ENCODE measurements at places on chromosomes 4 and X.

DNA sequence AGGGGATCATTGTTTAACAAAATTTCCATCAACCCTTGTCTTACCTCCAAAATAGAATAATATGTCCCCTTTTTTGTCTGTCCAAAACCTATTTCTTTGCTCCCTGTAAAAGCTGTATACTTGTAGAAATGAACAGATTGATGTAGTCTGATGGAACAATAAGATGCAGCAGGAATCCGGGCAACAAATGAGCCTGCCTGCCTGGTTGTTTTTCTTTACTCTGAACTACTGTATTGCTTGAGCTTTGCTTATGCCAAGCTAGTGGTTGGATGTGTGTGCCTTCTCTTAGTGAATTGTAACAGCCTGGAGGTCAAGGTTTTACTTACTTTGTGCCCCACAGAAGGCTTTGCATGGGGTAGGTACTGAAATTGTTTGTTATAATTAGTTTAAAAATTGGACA lies 116.2 kb upstream of the TLL1 start:
- no peak for DNase-seq

DNA sequence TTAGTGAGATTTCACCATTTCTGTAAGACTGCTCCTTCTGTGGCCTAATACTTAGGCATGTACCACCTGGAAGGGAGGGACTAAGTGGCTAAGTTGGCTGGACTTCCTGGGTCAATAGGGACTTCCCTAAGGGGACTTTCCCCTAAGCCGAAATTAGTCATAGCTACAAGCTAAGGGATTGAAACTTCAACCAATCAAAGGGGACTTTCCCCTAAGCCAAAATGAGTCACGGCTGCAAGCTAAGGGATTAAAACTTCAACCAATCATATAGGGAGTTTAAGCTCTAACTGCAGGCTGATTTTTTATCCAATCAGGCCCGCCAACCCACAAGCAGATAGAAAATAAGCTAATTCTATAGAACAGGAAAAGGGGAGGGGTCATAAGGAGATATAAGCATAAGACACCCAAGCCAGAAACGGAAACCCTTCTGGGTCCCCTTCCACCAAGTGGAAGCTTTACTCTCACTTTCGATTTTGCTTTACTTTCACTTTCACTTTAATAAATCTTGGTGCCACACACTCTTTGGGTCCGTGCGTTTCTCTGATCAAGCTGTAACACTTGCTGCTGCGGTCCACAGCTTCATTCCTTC lies 382.8 kb downstream of the KLHL4 start:
- DNase-seq: no peak

- no peak for DNase-seq
Measured at GRCh38 chr4:108762559-108763225, at the start of gene ETNPPL. Gene ETNPPL (minus strand): TSS chr4:108763053. CDS start chr4:108762898, 155 bp downstream.

- DNase-seq: no peak
Measured at GRCh38 chr4:93084599-93085305, 743.8 kb upstream of the ATOH1 start.

DNA sequence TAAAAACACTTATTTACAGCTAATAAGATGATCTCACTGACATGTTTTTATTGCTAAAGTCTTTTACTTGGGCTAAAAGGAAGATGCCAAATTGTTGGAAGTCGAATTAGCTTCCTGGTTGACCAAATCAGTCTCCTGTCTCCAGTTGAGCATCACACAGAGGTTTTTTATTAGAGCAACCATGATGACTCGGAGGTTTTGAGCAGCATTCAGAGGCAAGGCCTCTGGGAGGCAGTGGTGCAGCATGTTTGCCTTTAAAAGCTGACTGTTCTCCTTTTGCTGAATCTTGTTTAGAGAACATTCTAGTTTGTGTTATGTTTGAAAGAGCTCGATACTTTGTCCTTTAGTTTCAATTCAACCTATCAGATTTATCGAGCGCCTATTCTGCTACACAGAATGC lies 2.1 kb downstream of the UCHL1 start:
- no peak for DNase-seq

DNA sequence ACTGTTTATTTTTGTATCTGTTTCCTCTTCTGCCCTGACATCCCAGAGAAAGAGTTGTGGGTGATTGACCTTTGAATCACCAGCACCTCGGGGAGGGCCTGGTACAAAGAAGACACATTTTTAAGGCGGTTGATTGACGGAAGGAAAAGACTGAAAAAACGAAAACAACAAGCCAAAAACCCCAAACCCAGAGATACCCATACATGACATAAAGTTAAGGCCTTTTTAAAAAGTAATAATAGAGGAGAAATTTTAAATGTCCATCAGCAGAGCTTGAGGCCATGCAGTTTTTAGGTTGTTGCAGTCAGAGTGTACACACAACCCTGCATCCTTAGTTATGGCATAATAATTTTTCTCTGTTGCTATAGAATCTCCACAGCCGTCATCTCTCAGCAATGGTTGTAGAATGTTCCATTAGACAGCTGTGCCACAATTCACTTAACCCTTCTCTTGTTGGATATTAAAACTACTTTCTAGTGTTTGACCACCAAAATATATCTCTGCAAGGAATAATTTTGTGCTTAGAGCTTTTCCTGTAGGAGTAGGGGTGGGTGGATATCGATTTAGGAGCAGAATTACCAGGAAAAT lies 110.2 kb downstream of the GNL3L start:
- no peak for DNase-seq

DNA sequence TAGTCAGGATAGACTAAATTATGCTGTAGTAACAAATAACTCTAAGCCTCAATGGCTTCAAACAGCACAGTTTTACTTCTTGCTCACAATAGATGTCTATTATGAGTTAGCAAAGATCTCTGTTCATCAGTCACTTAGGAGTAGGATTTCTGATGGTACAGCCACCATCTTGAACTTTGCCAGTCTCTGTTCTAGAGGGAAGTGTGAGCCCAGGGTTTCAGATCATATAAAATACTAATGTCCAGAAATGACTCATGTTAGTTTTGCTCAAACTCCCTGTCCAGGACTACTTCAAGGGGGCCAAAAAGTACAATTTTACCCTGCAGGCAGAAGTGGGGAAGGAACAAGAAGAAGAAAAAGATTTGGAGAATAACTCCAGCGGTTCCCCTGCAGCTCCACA lies 77.1 kb upstream of the LSM6 start:
- no peak for DNase-seq

DNA sequence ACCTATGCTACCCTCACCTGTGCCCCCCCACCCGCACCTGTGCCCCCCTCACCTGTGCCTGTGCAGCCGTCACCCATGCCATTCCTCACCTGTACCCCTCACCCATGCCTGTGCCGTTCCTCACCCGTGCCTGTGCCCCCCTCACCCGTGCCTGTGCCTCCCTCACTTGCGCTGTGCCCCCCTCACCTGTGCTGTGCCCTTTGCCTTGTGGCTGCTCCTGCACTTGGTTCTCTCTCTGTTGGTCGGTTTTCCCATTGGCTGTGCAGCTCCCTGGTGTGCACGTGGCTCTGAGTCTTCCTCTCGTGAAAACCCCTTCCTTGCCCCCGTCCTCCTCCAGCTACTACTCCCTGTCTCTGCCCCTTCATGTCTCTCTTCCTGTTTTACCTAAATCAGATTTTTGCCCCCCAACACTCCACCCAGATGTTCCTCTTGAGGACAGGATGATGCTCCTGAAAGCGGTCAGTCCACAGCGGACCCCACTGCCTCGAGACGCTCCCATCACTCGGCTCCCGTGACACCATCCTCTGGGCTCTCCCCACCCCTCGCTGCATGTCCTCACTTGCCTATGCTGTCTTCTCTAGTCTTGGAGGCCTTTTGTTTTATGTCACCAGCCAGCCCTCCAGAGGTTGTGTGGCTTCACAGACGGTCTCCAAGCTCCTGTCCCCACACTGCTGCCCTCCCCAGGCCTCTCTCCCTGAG lies 6.8 kb downstream of the MAEA start:
- DNase-seq: no peak

- DNase-seq: no peak
Measured at GRCh38 chr4:181416966-181417365, 826.2 kb upstream of the TENM3 start.

GRCh38 chrX:6917666-6918065 lies 229.8 kb upstream of the STS start:
- no peak for DNase-seq

DNA sequence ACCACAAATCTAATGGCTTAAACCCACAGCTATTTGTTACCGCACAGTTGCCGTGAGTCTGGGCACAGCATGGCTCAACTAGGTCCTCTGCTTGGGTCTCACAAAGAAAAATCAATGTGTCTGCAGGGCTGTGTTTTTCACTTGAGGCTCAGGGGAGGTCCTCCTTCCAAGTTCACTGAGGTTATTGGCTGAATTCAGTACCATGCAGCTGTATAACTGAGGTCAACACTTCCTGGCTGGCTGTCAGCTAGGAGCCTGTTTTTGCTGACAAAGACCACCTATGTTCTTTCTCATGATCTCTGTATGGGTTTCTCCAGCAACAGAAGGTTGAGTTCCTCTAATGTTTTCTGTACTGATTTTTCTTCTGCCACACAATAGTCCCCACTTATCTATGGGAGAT lies 736.7 kb upstream of the PRKX start:
- no peak for DNase-seq

- DNase-seq: no peak
Measured at GRCh38 chrX:148466292-148466691, 34.1 kb upstream of the AFF2 start.

DNA sequence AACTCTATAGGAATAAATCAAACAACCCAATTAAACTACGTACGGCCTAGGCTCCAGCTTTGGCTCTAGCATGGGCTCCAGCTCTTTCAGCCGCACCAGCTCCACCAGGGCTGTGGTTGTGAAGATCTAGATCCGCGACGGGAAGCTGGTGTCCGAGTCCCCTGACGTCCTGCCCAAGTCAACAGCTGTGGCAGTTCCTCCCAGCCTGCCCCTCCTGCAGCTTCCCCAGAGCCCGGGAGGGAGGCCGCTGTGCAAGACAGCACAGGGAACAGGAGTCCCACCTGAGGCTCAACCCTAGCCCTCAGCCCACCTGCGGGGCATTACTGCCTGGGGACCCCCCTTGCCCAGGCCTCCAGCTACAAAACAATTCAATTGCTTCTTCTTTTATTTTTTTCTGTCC lies 2680.3 kb downstream of the PCDH7 start:
- no peak for DNase-seq

- no peak for DNase-seq
Measured at GRCh38 chrX:96004386-96004785, 680.3 kb upstream of the DIAPH2 start.

DNA sequence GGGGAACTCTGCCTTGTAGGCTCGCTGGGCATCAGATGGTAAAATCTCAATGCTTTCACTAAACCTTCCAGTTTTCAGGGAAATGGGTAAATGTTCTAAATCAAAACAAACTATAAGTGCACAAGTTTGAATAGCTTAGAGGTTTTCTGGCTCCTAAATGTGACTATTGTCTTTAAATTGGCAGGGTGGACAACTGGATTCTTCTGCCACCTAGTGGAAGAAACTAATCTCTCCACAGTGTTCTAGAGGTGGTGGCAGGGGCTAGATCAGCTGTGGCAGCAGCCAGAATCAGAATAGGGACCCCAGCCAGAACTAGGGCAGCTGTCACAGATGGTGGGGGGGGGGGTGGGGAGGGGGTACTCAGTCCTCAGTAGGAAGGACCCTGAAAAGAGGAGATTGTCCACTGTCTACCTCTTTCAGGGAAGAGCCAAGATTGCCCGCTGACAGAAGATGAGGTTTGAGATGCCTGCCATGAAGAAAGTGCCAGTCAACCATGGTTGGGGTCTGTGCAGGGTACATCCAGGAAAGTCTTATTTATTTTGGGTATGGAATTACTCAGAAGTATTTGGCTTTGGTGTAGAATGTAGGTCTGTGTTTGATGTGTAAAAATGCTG lies 201.4 kb downstream of the CCNG2 start:
- DNase-seq: no peak

DNA sequence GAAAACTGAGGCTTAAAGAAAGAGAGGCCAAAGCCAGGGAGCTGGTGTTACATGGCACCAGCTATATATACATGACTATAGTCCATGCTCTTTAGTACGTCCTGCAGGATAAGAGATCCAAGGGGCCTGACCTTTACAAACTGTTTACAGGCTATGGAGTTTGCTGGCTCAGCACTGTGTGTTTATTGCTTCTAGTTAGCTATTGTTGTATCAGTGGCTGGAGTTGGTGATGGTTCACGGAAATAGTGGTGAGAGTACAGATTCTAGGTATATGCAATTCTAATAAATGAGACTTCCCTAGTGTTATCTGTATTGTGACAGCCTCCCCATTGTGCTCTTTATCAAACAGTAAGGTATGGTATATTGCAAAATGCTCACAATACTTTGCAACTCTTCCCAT lies 46.5 kb downstream of the REPS2 start:
- DNase-seq: no peak

- DNase-seq: no peak
Measured at GRCh38 chr4:150142831-150143230, 64.6 kb downstream of the DCLK2 start.

DNA sequence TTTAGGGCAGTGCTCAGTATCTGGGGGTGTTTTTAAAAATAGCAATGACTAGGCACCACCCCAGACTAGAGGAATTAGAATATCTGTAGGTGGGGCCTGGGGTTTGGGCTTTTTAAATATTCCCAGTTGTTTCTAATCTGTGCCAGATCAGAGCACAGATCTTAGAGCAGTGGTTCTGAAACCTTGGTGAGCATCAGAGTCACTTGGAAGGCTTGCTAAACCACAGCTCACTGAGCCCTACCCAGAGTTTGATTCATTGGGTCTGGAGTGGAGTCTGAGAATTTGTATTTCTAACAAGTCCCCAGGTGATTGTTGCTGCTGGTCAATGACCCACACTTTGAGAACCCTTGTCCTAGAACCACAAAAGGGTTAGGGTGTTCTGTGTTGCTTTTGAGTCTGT lies 16.7 kb downstream of the HADH start:
- no peak for DNase-seq

DNA sequence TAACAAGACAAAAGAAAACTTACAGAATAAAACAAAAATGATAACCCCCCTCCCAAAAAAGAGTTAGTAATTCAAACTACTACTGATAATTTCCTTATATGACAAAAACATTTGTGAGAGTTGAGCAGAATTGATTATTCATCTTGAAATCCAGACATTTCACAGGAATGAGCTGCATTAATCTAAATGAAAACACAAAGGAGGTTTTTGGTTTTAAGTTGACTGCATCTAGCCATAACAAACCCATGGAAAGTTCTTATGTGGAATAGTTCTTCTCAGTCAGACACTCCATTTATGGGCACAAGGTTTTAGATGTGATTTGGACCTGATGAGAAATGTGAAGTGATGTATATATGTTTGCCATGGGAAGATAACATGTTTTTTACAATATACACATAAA lies 95.4 kb downstream of the VCX2 start:
- DNase-seq: no peak

DNA sequence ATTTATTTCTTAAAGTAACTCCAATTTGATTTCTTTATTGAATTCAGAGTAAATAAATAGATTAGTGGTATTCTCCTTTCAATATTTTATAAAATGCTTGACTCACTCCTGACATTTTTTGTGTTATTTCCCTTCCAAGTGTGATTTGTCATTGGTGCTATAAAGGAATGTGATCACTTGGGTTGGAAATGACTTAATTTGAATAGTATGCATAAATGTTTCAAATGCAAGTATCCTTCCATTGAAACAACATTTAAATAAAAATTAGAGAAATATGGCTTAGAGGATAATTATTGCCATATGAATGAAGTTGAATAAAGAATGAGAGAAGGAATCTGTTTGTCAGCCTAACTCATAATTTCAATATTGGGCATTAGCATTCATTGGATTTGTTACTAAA lies 182.7 kb downstream of the PABPC4L start:
- no peak for DNase-seq
